PC-9 (cell line): ENCODE measurements at places on chromosomes 2 and 18.

GRCh38 chr18:72063001-72063400 lies 481.1 kb downstream of the CBLN2 start:
- DNase-seq = no peak

DNA sequence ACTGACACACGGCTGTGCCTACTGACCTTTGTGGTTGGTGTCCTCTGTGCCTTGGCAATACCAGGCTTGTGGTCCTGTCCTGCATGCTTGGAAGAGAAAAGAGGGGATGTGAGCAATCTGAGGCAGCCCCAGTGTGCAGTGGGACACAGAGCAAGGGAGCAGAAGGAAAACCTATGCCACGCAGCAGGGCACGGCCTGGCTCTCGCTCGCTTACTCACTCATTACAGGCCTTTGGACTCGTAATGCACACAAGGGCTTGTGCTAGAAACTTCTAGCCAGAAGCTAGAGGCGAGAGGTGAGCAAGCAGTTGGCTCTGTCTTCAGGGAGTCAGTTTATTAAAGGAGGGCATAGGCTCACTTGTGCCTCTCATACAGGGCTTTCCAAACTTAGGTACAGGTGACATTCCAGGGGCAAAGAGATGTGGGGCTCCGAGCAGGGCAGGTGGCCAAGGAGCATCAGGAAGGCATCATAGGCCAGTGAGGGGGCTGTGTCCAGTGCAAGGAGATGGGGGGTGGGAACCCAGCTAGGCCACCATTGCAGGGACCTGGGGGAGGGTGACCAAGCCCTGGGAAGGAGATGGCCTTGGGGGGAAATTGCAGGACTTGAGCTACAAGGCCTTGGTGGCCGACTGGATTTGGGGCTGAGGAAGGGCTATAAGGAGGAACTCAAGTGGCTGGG lies 100.8 kb downstream of the DYSF start:
- no peak for DNase-seq

DNA sequence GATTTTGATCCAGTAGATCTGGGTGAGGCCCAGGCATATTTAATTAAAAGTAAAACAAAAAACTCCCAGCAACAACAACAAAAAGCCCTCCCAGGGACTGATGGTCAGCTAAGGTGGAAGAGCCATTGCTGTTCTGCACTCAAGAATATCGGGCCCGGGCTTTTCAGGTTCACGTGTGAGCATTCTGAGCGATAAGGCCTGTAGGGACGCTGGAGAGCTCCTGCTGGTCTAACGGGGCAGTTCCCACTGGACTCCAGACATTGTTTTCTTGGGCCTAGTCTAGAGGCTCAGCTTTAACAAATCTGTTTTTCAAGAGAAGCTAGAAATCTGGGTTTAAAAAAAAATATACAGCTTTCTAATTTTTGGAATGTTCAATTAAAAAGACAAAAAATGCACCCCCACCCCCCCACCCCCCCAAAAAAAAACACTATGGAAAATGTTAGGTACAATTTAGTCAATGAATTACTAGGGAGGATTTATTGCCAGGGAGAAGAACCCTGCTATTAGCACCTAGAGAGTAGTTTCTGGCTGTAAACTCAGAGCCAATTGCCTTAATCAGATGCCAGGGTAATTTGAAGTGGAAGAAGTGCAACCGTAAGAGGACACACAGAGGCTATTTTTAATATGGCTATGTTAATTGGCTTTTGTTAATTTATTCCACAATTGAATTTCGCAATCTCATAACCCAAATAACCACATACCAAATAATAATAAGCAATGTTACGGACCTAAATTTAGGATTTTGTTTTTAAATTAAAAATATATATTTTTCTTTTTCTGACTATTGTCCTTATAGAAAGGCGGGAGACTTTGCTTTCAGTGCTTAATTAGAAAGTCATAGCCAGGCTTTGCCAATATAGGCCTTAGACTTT lies 78.9 kb downstream of the MAP4K4 start:
- DNase-seq = no peak

GRCh38 chr2:16321872-16322271 lies 343.8 kb downstream of the CYRIA start:
- no peak for DNase-seq

- no peak for DNase-seq
Observed at GRCh38 chr2:96109931-96110511, 6.3 kb downstream of the ADRA2B start.

DNA sequence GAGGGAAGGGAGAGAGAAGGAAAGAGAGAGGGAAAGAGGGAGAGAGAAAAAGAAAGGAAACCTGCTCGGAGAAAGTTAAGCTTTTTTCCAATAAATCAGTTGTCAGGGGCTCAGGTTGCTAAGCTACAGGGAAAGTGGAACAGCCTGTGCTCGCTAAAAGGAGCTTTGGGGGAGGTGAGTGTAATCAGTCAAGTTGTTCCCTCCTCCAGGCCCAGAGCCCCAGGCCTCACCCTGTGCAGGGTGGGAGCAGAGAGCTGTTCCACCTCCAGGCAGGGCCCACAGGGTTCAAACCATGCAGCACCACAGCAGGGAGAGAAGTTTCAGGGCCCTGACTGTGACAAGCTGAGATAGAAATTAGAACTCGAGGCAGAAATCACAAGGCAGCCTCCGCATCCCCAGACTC lies 56.4 kb upstream of the PPP1CB start:
- no peak for DNase-seq

- no peak for DNase-seq
Observed at GRCh38 chr2:128389388-128390086, 70.9 kb upstream of the HS6ST1 start.

GRCh38 chr2:158723921-158724802 lies 71.0 kb upstream of the DAPL1 start:
- DNase-seq = peak; percentile 71

DNA sequence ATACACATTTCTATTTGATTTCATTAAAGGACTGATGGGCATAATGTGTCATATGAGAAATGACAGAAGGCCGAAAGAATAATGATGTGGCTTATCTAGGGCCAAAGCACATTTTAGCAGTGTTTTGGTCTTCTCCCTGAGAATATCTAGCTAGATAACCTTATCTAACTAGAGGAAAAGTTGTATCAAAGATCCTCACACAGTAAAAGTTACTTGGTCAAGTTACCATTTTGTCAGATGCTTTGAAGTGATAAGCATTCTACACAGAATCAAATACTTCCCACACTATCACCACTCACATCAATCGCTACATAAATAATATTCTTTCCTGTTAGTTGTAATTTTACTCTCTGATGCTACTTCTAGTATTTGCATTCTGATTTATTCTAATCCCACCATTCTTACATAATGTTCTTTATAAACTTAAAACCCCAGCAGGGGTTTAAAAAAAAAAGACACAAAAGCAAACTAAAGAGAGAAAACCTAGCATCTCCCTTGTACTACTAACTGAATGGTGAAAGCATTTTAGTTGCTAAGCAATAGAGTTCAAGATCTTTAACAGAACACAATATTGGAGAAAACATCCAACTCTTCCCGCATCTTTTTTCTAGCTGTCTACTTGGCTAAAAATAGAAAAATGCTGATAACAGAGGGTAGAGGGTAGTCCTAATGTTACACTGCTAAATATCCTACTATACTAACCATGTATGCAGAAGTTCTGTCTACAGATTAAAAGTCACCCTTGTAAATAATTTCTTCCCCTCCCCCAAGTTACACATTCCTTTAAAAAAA lies 8.0 kb downstream of the XPO1 start:
- no peak for DNase-seq

DNA sequence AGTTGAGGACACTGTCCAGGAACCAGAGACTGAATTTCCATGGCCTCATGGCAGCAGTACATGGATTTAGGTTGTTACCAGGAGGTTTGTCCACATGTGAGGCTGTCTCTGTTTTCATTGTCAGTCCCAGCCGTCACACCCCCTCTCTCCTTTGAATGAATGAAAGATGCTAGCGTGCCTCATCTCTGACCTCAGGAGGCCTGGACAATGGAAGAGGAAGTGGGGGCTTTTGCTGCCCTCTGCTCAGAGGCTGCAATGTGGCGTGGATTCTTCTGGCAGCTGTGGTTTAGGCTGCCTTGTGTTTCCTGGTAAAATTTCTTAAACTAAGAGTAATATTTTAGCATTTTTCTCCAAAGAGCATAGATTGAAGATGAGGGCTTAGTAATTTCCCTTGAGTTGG lies 47.5 kb downstream of the RAB31 start:
- DNase-seq = peak; percentile 15

GRCh38 chr18:11751341-11752115 lies 62.5 kb downstream of the GNAL start:
- DNase-seq = no peak
